ENCODE measurements at places on chromosomes 1 and 21.
A peak's percentile ranks its signal among the peaks of the same experiment; 100 is the strongest.

GRCh38 chr1:86914601-86914997 lies at the start of gene HS2ST1:
Gene HS2ST1 (plus strand): TSS chr1:86914635.
- DNase-seq: no peak

GRCh38 chr1:167698313-167698712 lies 23.5 kb upstream of the MPZL1 start:
- no peak for DNase-seq

DNA sequence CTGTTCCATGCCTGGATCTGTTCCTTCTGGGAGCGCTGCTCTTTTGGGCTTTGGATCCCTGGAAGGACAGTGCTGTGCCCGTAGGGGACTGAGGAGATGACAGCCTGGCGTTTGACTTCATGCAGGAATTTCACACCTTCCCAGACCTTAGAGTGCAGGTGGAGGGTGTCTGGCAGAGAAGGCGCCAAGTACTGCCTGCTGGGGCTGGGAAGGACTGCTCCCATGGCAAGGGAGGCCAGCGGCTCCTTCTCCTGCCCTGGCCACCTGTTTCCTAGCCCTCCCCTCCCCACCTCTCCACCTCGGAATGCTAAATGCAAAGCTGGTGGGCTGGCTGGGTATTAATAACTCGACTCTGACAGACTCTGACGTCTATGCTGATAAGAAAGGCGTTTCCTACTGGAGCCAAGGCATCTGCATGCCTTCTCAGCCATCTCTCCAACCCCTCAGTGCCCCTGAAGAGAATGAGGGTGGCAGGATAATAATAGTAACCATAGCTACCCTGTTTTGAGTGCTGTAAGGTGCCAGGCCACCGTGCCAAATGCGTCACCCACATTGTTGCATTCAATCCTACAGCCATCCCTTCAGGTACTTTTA lies 17.5 kb upstream of the PDIK1L start:
- DNase-seq: no peak

DNA sequence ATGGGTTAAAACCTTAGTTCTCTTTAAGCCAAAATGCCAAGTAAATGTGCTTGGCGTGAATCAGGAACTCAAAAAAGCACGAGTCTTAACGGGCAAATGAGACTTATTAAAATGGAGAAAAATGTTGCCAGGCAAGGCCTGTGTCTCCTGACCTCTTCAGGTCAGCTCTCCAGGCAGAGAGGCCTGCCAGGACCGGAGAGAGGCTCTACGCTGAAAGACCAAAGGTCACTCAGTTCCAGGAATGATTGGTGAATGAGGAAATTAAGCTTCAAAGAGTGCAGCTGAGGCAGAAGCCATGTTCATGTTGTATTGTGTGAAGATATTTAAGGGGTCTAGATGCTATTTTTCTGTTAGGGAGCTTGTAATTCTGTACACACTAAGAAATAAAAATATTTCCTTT lies 66.6 kb downstream of the SPAG17 start:
- no peak for DNase-seq

- DNase-seq: no peak
Measured at GRCh38 chr1:22471610-22472009, 20.0 kb downstream of the ZBTB40 start.

DNA sequence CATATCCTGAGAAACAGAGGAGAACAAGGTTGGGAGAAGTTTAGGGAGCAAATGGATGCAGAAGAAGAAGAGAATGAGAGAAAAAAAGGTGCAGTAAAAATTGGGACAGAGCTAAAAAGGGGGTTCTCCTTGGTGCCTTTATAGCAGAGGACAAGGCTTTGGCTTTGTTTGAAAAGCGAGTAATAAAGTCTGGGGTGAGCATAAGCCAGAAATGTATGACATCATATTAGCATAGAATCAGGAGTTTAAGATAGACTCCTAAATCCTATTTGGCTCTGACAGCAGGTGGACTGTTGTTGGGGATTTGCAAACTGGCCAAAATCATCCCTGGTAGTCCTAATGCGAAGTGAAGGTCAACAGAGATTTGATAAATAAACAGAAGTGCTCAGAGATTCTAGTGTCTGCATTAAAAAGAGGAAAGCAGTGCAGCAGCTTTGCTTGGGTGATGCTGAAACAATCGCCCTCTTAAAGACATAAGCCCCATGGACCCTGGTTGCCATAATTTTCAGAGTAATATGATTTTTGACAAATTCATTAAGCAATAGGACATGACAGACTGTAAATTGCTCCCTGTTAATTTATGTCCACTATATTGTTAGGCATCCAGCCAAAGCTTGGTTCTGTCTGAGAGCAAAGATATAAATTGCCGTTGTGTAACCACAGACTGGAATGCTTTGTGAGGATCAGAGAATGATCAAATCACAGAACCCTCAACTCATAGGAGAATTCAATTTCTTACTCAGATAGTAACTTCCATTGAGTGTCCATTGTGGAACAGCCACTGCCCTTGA lies 385.0 kb upstream of the NFIA start:
- DNase-seq: no peak

DNA sequence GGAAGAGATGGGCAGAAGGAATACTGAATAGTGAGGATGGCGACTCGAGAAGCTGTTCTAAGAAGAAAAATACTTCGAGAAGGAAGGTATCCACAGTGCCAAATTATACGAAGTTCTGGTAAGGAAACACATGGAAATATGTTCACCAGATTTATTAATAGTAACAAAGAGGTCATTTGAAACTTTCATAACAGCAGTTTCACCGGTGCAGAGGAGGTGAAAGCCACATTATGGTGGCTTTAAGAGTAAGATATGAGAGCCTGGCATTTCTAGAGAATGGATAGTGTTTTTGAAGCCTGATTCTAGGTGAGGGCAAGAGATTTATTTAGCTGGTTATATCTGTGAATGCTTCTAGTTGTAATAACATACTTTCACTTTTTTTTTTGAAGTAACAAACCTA lies 56.2 kb downstream of the DPYD start:
- no peak for DNase-seq

DNA sequence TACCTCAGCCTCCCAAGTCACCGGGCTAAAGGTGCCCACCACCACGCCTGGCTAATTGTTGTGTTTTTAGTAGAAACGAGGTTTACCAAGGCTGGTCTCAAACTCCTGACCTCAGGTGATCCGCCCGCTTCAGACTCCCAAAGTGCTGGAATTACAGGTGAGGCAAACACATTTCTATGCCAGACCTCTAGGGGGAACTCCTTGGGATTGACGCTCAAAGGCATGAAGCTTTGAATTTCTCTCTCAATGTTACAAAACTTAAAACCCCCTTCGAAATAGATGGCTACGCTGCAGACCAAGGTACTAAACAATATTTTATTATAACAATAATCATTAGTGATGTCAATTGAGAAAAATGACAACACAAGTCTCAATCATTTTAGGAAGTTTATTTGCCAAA lies 330.0 kb downstream of the SETD4 start:
- no peak for DNase-seq

DNA sequence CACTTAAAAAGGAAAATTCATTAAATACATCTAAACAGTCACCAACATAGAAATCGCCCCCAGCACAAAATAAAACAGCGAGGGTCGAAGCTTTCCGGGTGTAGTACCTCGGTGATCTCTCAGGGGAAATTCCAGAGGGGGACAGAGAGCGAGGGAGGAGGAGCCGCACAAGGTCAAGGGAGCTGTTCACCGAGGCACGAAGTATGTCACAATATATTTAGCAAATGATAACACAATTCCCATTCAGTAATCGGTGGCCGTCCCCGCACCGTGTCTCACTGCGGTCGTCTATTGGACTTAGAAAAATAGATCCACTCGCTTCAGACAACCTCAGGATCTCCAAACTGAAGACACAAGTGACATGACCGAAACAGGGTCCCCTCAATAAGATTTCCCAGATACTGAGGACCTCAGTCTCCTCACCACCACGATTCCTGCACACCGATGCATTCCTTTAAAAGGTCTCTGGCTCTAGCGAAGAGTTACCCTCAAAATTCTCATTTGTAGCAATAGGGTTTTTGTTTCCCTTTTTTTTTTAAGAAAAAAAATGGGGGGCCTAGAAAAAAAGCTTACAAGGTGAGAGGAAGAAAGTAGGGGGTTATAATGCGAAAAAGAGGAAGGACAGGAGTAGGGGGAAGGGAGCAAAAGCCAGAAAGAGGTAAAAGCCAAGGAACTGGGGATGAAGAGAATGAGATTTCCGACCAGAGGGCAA lies 1.1 kb downstream of the LPGAT1 start:
- peak; percentile 29 for DNase-seq

DNA sequence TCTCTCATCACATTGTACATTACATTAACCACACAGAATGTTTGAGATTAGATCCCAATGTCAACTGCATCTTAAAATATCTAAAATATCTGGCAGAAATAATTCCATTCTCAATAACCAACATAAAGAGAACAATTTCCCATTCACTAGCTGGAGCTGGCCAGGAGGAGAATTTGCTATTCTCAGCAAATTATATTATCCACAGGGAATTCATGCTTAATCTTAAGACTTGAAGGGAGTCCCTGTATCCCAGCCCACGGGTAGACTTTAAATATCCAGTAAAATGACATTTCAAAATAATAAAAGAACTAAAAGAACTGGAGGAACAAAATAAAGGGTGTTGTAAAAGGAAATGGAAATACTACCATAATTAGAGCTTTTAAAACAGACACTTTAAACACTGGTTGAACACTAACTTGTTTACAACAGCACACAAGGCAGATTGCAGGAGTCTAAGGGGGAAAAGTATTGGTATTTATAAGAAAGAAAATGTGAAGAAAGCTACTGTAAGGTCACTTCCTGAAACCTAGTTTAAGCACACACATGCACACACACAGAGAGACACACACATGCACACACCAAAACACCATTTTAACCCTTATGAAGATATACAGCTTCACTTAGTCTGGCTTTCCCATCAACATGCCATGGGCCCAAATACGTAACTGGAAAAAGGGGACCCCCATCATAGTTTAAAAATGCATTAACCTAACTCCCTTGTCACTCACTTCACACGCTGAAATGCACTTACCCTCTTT lies 107.0 kb downstream of the PTPN14 start:
- DNase-seq: no peak

- no peak for DNase-seq
Measured at GRCh38 chr1:203214871-203215270, 14.6 kb downstream of the CHIT1 start.

- DNase-seq: peak; percentile 22
Measured at GRCh38 chr1:241825581-241825980, 22.4 kb upstream of the EXO1 start.

DNA sequence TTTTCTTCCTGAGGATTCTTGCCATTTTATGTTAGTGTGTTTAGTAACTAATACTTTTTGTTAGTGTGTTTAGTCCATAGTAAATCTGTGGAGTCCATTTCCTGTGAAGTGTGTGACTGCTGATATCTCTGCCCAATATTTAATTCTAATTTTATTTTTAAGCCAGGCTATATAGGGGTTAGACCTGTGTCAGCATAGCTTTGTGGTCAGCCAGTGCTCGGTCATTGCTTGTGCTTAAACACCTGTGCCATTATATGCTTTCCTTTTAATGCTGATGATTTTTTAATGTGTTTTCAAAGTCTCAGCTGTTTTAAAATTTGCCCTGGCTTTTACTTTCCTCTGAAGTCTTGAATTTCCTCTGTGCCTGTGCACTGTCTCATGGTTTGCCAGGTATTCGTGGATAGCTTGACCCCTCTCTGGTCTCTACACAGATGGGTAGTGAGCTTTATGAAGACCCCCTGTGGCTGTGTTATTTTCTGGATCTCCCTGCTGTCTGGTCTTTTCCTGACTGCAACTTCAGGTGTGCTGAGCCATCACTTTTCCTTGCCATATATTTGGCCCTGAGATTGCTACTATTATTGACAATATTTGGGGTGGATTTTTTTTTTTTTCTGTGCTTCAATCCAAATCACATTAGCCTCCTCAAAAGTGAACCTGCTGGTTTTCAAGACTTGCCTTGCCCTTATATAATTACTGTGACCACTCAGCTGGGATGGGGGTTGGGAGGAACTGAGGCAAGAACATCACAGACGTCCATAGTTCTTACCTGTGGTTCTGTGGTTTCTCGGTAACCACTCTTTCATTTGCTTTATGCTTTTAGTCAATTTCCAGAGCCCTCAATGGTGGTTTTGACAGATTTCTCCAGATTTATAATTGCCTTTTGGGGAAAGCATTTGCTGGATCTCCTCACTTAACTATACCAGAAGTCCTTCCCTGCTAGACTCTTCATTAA lies 59.6 kb downstream of the RPS6KC1 start:
- no peak for DNase-seq

Measured in AG10803 (cell line).